Activated CD4-positive, alpha-beta T cell treated with anti-CD3 and anti-CD28 coated beads, Interleukin-2, amount 50 U/mL, for 4 hours (primary cell): ENCODE measurements at places on chromosomes 4 and X.
A peak's percentile ranks its signal among the peaks of the same experiment; 100 is the strongest.

DNA sequence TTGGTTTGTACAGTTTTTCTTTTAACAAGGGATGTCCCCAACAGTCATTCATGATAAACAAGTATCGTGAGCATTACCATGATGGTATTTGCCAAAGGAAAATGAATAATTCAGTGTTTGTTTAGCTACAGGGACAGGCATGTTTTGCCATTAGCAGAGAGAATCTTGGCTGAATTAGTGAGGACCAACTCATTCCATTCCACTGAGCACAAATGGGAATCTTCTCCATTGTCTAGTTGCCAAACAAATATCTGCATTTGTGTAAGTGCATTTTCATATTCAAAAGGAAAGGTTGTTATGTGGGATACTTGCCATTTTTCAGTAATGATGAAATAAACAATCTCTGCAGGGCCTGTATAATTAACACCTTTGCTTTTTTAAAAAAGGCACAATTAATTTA is 1762.6 kb downstream of the RPA4 start:
- DNase-seq: no peak

GRCh38 chr4:80812145-80812544 is 218.4 kb upstream of the BMP3 start:
- DNase-seq: no peak

DNA sequence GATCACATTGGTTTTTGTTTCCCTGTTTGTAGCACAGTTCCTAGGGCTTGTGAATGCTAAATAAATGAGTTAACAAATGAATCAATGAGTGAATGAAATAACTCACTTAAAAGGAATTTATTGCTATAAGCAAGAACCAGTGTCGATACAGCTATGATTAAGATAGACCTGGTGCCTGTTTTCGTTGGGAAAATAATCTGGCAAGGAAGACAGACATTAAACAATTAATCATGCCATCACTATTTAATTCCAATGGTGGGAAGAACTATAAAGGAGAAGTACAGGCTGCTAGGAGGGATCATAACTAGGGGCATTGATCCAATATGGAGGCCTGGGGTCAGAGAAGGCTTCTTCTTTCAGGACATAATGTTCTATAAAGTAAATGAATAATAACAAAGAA is 4.5 kb upstream of the CBR4 start:
- DNase-seq: no peak

DNA sequence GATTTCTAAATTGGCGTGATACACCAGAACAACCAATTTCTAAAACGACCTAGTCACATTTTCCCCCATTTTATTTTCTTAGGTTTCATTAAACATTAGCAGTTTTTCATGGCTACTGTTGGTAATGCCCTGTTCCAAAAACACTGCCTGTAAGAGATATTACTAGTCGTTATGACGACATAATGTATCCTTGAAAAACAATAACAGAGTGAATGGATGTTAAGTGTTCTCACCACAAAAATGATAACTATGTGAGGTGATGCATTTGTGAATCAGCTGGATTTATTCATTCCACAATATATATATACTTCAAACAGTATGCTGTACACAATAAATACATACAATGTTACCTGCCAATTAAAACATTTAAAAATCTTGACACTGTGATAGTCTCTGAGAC is 1147.6 kb upstream of the PCDH10 start:
- DNase-seq: no peak

DNA sequence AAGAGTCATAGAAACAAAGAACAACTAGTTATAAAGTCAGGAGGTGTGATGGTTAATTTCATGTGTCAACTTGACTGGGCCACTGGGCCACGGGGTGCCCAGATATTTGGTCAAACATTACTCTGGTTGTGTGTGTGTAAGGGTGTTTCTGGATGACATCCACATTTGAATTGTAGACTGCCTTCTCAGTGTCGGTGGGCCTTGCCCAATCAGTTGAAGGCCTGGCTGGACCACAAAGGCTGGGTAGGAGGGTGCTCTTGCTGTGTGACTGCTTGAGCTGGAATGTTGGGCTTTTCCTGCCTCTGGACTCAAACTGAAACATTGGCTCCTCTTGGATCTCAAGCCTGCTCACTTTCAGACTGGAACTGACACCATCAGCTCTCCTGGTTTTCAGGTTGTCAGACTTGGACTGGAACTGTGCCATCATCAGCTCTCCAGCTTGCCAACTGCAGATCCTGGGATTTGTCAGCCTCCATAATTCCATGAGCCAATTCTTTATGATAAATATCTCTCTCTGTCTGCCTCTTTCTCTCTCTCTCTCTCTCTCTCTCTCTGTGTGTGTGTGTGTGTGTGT is 41.4 kb downstream of the CLDN34 start:
- DNase-seq: no peak

DNA sequence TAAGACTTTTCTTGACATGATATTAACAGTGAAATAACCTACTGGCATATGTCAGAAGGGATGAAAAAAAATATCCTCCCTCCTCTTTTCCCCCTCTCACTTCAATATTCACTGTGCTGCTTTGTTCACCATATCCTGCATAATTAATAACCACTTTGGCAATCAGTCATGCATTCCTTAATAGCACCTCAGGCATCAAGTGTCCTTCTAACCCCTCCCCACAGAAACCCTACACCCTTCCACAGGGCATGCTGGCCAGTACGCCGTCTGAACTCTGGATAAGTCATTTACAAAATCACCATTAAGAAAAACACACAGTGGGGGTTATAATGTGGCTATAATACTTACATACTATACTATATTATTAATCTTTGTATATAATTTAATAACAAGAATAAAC is 165.9 kb downstream of the PDGFC start:
- no peak for DNase-seq

GRCh38 chr4:57344296-57344695 is 234.1 kb upstream of the IGFBP7 start:
- no peak for DNase-seq

DNA sequence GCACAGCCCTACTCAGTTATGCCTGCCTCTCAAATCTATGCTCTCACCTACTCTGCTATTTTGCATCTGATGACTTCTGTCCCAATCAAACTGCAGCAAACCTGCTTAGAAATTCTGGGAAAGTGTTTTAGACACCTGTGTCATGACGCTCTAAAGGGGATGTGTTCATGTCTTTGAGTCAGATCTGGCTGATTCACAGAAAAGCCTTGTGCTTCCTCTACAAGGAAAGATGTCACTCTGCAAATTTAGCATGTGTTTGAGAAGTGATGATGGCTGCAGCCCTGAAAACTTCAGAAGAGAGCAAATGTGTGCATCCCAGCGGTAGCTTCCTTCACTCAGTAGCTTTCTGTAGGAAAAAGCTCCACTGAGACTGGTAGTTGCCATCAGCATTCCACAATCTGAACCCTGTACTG is 235.4 kb downstream of the MGST2 start:
- DNase-seq: no peak

- no peak for DNase-seq
Observed at GRCh38 chr4:128452415-128452814, 164.8 kb upstream of the PGRMC2 start.

GRCh38 chr4:113952452-113953029 is 26.9 kb downstream of the ARSJ start:
- DNase-seq: no peak

GRCh38 chr4:74415602-74416300 is 29.2 kb upstream of the AREG start:
- no peak for DNase-seq

DNA sequence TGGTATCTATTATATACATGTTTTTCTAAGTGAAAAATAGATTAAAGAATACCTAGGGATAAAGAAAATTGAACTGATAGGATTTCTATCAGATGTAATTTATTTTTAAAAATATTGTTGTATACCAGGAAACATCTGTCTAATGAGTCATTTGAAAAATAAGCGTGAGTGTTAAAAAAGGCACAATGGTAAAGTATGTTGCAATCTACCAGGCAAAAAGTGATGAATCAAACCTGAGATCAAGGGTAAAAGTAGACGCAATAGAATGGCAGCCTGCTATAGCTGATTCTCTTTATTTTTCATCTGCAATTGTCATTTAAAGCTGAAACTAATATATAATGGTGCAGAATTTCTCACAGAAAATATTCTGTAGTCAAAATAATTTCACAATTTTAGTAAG is 1119.6 kb downstream of the PCDH18 start:
- no peak for DNase-seq

DNA sequence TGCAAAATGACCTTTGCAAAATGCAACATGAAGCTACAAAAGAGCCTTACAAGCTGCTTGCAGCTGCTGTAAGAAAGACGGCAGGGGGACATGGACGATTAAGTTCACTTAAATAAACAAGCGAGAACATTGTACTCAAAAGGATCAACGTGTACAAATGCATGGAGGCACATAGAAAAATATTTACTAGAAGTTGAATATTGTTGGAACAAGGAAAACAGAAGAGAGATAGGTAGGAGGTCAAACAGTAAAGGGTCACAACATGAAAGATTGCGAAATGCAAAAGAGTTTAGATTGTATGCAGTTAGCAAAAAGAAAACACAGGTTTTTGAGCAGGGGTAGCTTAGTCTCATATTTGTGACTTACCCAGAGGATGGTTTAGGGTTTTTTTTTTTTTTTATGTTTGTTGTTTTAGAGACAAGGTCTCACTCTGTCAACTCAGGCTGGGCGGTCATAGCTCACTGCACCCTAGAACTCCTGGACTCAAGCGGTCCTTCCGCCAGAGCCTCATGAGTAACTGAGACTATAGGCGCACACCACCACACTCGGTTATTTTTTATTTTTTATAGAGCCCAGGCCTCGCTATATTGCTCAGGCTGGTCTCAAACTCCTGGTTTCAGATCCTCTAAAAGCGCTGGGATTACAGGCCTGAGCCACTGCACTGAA is 1.4 kb upstream of the PHF8 start:
- DNase-seq: no peak

GRCh38 chr4:7787067-7787466 is 152.6 kb downstream of the AFAP1 start:
- no peak for DNase-seq

- peak; percentile 68 for DNase-seq
Observed at GRCh38 chr4:140149846-140150635, 3.9 kb downstream of the MAML3 start.

GRCh38 chr4:71195924-71196323 is 142.9 kb upstream of the SLC4A4 start:
- no peak for DNase-seq

DNA sequence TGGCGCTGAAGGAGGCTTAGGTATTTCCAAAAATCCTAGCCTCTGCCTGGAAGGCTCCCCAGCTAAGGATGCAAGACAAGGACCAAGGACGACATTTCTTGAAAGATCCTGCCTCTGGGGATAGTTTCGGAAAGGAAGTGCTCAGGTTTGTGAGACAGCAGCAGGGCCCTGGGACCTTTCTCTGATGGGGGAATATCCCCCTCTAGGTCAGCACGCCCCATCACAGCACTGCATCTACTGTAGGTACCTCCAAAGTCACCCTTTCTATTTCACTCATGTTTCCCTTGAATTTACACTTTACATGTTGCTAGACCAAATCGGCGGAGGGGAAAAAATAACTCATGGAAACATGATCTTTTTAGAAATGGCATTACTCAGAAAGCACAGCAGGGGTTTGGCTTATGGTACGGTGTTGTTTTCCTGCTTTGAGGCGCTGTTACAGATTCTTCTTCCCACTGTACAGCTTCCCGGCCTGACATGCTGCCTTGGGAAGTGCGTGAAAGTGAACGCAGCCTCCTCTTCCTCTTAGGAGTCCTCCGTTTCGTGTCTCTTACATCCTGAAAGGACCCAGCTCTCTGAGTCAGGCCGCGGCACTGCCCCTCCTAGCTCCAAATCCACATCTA is 77.2 kb upstream of the DHRSX start:
- DNase-seq: no peak

DNA sequence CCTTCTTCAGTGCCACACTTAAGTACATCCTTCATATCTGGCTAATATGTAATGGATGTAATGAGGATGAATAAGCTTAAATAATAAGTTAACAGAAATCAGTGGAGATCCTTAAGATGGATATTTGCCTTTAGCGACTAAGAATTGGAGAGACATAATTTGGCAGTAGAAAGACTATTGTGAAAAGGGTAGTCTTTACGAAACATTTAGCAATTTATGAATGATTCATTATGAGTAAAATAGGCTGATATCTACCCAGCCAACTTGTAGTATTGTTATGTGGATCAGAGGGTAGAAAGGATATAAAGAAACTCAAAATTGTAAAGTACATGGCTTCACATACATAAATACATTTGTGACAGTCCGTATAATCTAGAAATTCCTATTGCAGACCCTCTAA is 2371.8 kb downstream of the PCDH7 start:
- no peak for DNase-seq

DNA sequence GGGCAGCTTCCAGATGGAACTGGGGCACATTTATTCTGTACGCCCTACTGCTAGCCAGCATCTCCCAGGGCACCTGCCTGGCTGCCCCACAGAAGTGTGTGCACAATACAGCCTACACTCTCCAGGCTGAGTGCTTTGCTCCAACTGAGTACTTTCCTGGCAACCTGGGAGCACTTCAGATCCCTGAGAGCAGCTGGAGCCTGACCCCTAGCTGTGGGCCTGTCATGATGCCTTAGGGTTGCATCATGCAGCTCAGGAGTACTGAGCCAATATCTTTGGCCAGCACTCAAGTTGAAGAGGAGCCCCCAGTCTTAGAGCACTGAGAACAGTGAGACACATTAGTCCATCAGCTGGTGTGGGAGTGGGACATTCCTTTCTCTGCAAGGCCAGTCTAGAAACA is 321.9 kb downstream of the CFAP47 start:
- DNase-seq: no peak

- DNase-seq: peak; percentile 32
Observed at GRCh38 chr4:108166038-108166437, 2.7 kb downstream of the LEF1 start.

DNA sequence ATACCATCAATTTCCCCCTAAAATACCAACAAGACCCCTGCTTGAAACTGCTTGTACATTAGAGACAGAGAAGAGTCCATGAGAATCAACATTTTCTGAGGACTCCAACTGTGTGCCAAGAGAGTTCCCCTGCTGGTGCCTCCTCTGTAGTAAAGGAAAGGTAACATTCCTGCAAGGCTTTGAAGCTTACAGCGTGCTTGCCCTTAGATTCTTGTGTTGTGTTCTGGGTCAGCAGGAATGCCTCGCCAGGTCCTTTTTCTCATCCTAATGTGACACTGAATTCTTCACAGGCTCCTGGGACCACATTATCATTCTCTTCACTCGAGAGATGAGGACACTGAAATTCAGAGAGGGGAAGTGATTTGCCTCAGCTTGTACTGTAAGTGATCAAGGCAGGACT is 9.7 kb upstream of the EOLA2 start:
- no peak for DNase-seq

- no peak for DNase-seq
Observed at GRCh38 chrX:6857749-6858148, 289.8 kb upstream of the STS start.

DNA sequence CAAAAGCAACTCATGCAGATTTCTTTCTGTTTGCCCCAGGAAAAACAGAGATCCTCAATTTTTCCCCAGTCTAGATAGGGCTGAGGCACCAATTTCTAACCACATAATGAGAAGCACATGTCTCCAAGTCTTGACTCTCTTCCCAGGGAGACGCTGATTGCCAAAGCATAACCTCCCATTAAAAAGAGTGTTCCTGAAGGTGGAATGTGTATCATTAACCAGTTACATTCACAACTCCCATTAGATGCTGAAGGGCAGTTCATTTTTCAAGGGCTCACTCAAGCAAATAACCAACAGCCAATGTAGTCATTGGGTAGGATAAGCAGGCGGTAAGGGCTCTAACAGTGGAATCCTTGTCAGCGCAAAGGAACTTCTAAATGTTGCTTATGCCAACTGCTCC is 27.5 kb downstream of the TMEM47 start:
- DNase-seq: no peak
